ENCODE measurements at places on chromosomes 11 and 22. TPM values are rescaled to one million over a fixed set of nuclear protein-coding genes. Genes with fewer than 3 reads are reported as not detected.
A peak's percentile ranks its signal among the peaks of the same experiment; 100 is the strongest.

GRCh38 chr11:11267312-11267711, 85.7 kb downstream of the CSNK2A3 start:
- DNase-seq = no peak

GRCh38 chr11:129434641-129435498, 59.2 kb downstream of the BARX2 start:
- no peak for DNase-seq

- DNase-seq = no peak
Observed at GRCh38 chr11:102457056-102457677, 4.6 kb upstream of the TMEM123 start.

GRCh38 chr11:17544181-17544622, at the start of gene USH1C:
Gene USH1C (minus strand): TSS chr11:17544416. CDS start chr11:17544307, 109 bp downstream.
- DNase-seq = no peak

DNA sequence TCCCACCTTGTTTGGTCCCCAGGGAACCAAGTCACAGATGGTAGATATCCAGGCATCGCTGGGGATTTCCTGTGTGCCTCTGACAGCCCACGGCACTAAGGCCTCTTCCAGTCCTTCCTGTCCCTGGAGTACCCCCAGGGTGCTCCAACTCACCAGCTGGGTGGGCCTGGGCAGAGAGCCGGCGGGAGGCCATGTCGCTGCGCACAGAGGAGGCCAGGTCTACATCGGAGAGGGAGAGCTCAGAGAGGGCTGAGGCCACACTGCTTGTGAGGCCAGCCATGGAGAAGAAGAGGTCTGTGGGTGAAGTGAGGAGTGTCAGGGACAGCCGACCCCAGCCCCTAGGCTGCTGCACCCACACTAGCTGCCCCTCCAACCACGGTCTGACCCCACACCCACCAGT, 5.3 kb downstream of the ATG2A start:
- no peak for DNase-seq

DNA sequence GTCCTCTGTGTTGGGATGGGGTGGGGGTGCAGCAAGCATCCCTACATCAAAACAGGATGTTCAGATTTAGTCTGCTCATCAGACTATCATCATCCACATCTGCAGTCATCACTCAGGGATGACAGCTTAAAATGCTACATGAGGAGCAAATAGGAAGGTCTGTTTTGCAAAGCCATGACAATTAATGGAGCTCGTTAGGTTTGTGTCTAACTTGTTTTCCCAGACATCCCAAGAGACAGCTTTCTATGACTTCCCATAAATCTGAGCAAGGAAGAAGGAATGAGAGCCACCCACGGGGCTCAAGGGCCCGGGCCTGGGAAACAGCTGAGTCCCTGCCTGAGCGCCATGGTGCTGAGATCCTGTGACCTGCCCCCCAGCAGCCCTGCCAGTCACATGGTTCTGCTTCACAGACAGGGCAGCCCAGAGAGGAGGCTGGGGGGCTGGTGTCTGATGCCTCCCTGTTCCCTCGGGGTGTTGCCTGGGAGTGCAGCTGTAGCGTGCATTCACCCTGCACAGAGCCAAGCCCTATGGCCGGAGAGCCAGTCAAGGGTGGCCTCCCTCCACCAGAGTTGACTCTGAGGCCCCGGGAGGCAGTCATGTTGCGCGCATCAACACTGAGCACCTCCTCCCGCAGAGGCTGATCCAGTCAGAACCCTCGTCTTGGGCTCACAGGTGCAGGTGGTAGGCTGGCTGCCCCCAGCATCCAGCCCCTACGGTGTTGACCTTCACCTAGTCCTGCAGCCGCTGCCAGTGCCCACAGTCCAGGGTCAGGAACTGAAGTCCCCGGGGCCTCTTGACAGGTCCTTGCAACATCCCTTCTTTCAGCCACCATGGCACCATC, 12.1 kb downstream of the DERL3 start:
- peak; percentile 68 for DNase-seq

GRCh38 chr11:131924457-131925201, 554.2 kb downstream of the NTM start:
- DNase-seq = no peak

GRCh38 chr11:120501440-120501839, 10.1 kb upstream of the GRIK4 start:
- DNase-seq = no peak

- no peak for DNase-seq
Observed at GRCh38 chr11:69497221-69497787, 15.8 kb downstream of the LINC01488 start.

DNA sequence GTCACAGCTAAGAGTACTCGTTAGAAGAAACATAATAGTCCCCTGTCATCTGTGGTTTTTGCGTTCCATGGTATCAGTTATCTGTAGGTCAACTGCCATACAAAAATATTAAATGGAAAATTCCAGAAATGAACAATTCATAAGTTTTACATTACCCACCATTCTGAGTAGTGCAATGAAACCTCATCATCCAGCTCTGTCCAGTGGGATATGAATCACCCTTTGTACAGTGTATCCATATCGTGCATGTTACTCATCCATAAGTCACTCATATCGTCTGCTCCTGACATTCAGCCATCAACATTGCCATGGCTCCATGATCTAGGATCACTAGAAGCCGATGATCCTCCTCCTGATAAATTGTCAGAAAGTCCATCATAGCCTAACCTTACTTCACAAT, 174.9 kb upstream of the C11orf87 start:
- DNase-seq = no peak

DNA sequence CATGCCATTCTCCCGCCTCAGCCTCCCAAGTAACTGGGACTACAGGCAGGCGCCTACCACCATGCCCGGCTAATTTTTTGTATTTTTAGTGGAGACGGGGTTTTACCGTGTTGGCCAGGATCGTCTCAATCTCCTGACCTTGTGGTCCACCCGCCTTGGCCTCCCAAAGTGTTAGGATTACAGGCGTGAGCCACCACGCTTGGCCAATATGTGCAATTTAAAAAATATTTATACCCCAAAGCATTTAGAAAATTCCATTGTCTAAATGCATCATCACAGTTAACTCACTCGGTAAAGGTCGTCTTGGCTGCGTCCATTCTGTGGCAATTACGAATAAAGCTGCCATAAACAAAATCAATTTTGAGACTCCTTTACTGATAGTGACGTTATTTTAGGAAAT, 36.2 kb downstream of the EP300 start:
- DNase-seq = no peak

- DNase-seq = no peak
Observed at GRCh38 chr11:64531906-64532312, 59.1 kb upstream of the SLC22A12 start.

- DNase-seq = peak; percentile 87
Observed at GRCh38 chr11:27698872-27699241, 1.4 kb downstream of the BDNF start.

DNA sequence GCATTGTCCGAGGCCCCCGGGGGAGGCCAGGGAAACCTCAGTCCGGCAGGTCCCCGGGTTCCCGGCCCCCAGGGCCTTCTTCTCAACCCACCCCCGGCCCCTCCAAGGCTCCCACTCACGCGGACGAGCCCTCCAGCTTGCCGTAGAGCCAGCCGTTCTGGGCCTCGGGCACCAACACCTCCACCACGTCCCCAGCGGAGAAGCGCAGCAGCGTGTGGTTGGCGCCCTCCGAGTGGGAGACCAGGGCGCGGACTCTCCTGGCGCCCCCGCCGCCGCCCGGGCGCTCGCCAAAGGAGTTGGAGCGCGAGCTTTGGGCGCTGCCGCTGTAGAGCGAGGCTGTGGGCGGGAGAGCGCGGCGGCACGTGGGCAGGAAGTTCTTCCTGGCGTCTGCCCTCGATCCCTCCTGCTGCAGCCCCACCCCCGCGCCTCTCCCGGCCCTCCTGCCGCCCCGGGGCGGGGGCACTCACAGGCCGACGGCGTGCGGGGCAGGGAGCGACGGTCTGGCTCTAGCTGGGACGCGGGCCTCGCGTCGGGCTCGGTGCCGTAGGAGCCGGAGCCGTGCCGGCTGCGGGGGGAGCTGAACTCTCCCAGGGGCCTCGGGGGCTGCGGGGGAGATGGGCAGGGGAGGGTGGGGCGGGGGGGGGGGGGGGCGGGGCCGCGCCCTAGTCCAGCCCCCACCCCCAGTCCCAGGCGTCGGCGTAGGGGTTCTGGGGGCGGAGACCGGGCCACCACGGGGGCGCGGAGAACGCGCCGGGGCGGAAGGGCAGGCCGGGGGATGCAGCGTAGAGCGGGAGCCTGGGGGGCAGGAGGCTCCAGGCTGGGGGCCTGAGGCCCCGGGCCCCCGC, 4.9 kb upstream of the SLC16A8 start:
- no peak for DNase-seq

DNA sequence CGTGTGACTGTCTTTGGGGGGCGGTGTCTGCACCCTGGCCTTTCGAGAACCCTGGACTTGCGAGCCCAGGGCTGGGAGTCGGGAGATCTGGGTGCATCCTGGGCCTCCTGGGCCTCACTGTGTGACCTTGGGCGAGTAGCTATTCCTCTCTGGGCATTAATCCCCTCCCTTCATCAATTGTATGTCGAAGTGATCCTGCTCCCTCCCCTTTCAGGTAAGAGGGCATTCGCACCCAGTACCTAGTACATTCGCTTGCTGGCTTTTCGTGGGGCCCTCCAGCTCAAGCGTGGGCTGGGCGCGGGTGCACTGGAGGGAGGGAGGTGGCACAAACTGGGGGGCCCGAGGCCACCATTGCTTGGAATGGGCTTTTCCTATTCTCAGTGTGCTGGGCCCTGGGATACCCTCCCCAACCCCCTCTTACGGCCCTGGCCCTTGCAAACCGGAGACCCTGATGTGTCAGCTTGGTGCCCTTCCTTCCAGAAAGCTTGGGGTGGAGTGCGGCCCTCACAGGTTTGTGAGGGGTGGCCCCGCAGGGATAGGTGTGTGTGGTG, 530 bp downstream of the USP35 start:
- no peak for DNase-seq

The MMP8 gene
- total RNA-seq = not detected

The PCNX3 gene
- 49.2 TPM for total RNA-seq

The LDLRAD3 gene
- 3.0 TPM for total RNA-seq

The MMP13 gene
- not detected for total RNA-seq

The KCNJ5 gene
- total RNA-seq = 1.6 TPM

The CLNS1A gene
- 149 TPM for total RNA-seq
